Activated T-helper 2 cell treated with anti-CD3 and anti-CD28 coated beads, Interferon-gamma antibody, Interleukin-2, Interleukin-4, amounts not matched to agents 10 μg/mL and 5 μg/mL and 100 μg/mL, durations not matched to agents 14 hours and 24 hours and 36 hours (primary cell): ENCODE measurements at places on chromosomes 12 and 14. TPM values are rescaled to one million over a fixed set of nuclear protein-coding genes. Genes with fewer than 3 reads are reported as not detected.

DNA sequence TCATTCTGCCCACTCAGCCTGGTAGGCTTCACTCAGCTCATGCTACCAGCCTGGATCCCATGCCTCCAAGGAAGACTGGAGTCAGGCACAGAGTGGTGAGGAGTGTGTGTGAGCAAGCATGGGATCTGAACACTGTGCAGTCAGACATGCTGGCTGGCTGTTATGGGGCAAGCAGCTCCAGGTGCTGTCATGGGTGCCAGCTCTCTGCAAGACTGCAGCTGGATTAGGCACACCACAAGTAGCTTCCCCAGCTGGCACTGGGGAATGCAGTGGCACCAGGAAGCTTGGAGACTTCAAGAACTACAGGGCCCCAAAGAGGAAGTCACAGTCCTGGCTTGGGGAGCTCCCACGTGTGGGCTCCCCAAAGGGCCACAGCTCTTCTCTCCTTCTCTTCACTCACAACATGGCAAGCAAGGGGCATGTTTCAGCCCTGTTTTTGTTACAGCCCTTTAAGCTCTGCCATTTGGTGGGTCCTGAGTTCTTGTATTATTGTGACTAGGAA, 202.5 kb downstream of the VRK1 start:
- H3K36me3 ChIP-seq = no peaks in the 10 kb centered on the region
- no peak overlapping the region for H3K4me3 ChIP-seq
- no peaks in the 10 kb centered on the region for H3K27me3 ChIP-seq
- no peak overlapping the region for H3K27ac ChIP-seq
- no peaks in the 10 kb centered on the region for H3K4me1 ChIP-seq

GRCh38 chr12:22321018-22321605, 13.4 kb downstream of the ST8SIA1 start:
- H3K27ac ChIP-seq = no peak overlapping the region
- DNase-seq = no peak
- H3K27me3 ChIP-seq = no peaks in the 10 kb centered on the region

GRCh38 chr14:52563120-52563519, 10.5 kb downstream of the GPR137C start:
- H3K27ac ChIP-seq = no peak overlapping the region
- no peaks in the 10 kb centered on the region for H3K4me1 ChIP-seq
- no peak overlapping the region for H3K4me3 ChIP-seq
- no peak for DNase-seq

DNA sequence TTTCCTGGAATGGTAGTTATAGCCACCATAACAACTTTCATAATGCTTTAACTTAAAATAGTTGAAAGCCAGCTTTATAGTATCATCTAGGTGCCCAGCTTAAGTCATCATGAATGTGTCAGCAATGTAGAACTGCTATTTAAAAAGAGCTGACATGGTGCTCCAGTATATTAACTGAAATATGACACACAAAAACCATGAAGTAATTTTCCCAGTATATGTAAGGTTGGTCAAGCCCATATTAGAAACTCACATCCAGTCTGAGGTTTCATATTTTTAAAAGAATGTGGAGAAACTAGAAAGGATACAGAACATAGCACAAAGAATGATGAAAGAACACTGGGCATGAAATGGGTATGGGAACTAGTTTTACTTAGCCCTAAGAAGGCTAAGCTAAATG, 121.3 kb upstream of the KRAS start:
- peaks cover 6% of the 10 kb centered on the region for H3K36me3 ChIP-seq
- no peak for DNase-seq
- no peaks in the 10 kb centered on the region for H3K27me3 ChIP-seq
- H3K4me3 ChIP-seq = no peak overlapping the region
- H3K4me1 ChIP-seq = peaks cover 49% of the 10 kb centered on the region
- H3K27ac ChIP-seq = no peak overlapping the region

VASH1 gene
- total RNA-seq = 12.4 and 12.9 TPM in 2 replicates

SMCO2 gene
- 1.3 and 1.4 TPM in 2 replicates for total RNA-seq
